ENCODE measurements at places on chromosomes 12 and 14. TPM values are rescaled to one million over a fixed set of nuclear protein-coding genes. Genes with fewer than 3 reads are reported as not detected.

CD163 gene
- 23.0 TPM for total RNA-seq

MLF2 gene
- total RNA-seq, result 73.6 TPM

C12orf54 gene
- not detected for total RNA-seq

ATP5MC2 gene
- total RNA-seq, result 253 TPM

VTI1B gene
- total RNA-seq, result 20.4 TPM

MIA2 gene
- total RNA-seq, result 15.7 TPM

LMNTD1 gene
- total RNA-seq, result 0.52 TPM

RDH16 gene
- total RNA-seq, result 0.52 TPM

TMCC3 gene
- total RNA-seq, result 16.7 TPM

BBOF1 gene
- total RNA-seq, result 2.1 TPM

DDX47 gene
- 70.5 TPM for total RNA-seq

LBHD2 gene
- not detected for total RNA-seq

EGLN3 gene
- total RNA-seq, result 60.0 TPM

POMT2 gene
- total RNA-seq, result 14.6 TPM

PZP gene
- 1.0 TPM for total RNA-seq

OLR1 gene
- total RNA-seq, result not detected

CAPZA3 gene
- not detected for total RNA-seq

RNASE7 gene
- not detected for total RNA-seq

GPR68 gene
- total RNA-seq, result 0.52 TPM

HOXC9 gene
- total RNA-seq, result 4.2 TPM

ESRRB gene
- total RNA-seq, result 1.6 TPM

PLEKHG7 gene
- 0.52 TPM for total RNA-seq

GRIN2B gene
- under 0.01 TPM for total RNA-seq

RERG gene
- total RNA-seq, result 4.7 TPM

RECQL gene
- 32.4 TPM for total RNA-seq

KIF26A gene
- 6.3 TPM for total RNA-seq

KRT75 gene
- not detected for total RNA-seq

KRT82 gene
- total RNA-seq, result not detected

DTX1 gene
- total RNA-seq, result 3.1 TPM

ESR2 gene
- total RNA-seq, result 1.0 TPM

TNS2 gene
- total RNA-seq, result 21.9 TPM

FAM186B gene
- total RNA-seq, result not detected

POTEM gene
- total RNA-seq, result not detected

OR6C2 gene
- total RNA-seq, result not detected

CCDC175 gene
- total RNA-seq, result not detected

RBP5 gene
- not detected for total RNA-seq

CCDC196 gene
- total RNA-seq, result not detected

GPR132 gene
- total RNA-seq, result 1.6 TPM

GSKIP gene
- total RNA-seq, result 10.4 TPM

TAS2R42 gene
- not detected for total RNA-seq

MARCHF9 gene
- total RNA-seq, result 4.7 TPM

DPPA3 gene
- not detected for total RNA-seq

ARG2 gene
- total RNA-seq, result 1.0 TPM

PDE3A gene
- total RNA-seq, result 18.3 TPM

KRT73 gene
- total RNA-seq, result under 0.01 TPM

LAG3 gene
- not detected for total RNA-seq

TBX5 gene
- total RNA-seq, result 2.1 TPM

SRRM4 gene
- under 0.01 TPM for total RNA-seq

SIX1 gene
- total RNA-seq, result 45.4 TPM

COQ6 gene
- 34.4 TPM for total RNA-seq

RAP1B gene
- total RNA-seq, result 50.1 TPM

SLC4A8 gene
- total RNA-seq, result 0.52 TPM

IL31 gene
- total RNA-seq, result not detected

CHD8 gene
- 48.0 TPM for total RNA-seq

AQP2 gene
- not detected for total RNA-seq

BMAL2 gene
- 1.6 TPM for total RNA-seq

PRICKLE1 gene
- total RNA-seq, result 27.1 TPM

AQP6 gene
- total RNA-seq, result 0.52 TPM

Measured in skeletal muscle tissue (tissue), 5 donors.